CD4-positive, alpha-beta T cell treated with Interferon alpha-2 for 1 hour (primary cell): ENCODE measurements at places on chromosomes 6 and 20.

DNA sequence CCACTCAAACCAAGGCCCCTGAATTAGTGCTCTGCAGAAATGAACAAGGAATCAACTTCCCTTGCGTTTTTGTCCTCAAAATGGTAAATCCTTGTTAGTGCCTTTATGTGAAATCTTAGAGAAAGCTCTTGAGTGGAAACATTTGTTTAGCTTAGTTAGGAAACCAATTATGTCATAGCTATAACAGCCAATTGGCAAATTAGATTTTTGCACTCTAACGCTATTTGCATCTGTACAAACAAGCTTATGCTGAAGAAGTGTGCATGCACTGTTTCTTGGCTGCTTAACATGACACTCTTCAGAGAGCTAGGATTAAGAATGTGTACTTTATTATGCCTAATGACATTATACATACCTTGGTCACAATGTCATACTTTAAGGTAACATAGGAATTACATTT is 622.6 kb upstream of the SLC35B3 start:
- DNase-seq = no peak

GRCh38 chr6:154508573-154509375 is 1.7 kb downstream of the CNKSR3 start:
- no peak for DNase-seq

- DNase-seq = no peak
Measured at GRCh38 chr6:84788689-84789088, 24.3 kb upstream of the TBX18 start.

DNA sequence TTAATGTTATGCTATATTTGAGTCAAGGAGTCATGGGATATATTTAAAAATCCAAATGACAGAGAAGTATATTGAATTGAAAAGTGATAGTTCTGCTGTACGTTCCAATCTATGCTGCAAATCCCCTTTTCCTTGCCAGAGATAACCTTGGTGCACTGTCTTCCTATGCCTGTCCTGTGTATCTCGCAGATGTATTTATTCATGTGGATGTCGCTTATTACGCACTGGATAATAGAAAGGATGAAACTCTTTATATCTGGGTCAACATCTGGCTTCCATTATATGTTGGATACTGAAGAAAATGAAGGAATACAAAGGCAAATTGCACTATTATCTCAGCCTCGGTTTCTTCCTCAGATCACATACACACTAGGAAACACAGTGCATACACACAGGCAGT is 331.3 kb downstream of the BCKDHB start:
- no peak for DNase-seq

DNA sequence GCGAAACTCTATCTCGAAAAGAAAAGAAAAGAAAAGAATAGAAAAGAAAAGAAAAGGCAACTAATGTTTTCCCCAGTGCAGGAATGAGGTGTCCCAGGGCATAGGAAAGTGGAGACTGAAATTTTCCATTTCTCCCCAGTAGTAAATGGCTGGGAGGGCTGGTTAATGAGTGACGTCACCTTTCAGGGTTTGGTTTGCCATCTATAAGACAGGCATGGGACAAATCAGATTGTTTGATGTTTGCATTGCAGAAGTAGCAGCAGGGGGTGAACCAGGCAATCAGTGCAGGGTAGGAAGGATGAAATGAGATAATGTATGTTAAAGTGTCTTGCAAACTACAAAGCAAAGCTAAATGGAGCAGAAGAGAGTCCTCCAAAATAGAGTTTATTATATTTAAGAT is 533.4 kb downstream of the PKHD1 start:
- DNase-seq = no peak

- no peak for DNase-seq
Measured at GRCh38 chr20:47206962-47207641, 149.4 kb downstream of the ZMYND8 start.
